Activated CD4-positive, alpha-beta T cell treated with anti-CD3 and anti-CD28 coated beads, Interleukin-2, amount 50 U/mL, for 1 hour (primary cell): ENCODE measurements at places on chromosomes 16 and 17.
A peak's percentile ranks its signal among the peaks of the same experiment; 100 is the strongest.

GRCh38 chr17:2994441-2994840 lies 69.0 kb downstream of the OR1D5 start:
- no peak for DNase-seq

DNA sequence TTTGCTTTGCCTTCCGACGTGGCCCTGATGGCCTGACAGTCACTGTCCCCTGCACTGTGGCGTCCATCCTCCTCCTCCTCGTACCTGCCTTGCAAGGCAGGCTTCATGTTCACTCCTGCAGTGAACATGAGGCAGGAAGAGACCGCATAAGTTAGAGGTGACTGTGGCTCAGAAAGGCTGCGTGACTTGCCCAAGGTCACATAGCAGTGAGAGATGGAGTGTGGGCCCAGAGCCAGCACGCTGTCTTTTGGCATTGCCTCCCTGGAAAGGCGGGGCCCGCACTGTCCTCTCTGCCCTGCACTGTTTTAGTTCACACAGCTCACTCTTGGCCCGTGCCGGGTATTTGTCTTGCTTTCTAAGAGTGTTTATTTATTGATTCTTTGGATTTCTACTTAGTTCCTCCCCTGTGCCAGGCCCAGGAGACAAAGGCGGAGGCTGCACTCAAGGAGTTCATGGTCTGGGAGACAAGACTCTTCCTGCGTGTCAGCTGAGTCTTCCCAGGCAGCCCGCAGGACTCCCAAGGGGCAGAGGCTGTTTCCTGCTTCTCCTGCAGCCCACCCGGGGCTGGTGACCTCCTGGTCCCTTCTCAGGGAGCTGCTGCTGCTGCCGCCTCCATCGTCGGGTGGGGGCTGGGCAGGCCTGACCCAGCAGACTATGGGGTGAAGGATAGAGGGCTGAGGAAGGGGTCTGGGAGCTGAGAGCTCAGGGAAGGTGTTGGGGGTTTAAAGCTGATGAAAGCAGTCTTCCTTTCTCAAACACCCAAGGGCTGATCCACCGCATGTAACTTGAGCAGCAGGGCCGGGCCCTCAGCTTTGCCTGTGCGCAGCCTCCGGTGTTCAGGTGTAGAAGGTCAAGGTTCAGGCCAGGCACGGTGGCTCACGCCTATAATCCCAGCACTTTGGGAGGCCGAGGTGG lies 12.7 kb downstream of the CYGB start:
- DNase-seq, result no peak

DNA sequence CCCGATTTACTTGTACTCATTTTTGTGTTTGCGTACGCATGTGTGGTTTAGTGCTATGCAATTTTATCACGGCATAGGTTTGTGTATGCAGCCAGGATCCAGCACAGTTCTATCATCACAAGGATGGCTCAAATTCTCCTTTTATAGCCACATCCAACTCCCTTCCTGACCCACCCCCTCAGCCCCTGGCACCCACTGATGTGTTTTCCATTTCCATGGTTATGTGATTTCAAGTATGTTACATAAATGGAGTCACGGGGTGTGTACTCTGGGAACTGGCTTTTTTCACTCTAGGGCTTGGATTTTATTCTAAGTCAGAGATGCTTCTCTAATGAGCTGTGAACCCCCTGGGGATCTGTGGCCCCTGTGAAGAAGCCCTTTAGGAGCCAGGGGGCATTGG lies 16.8 kb downstream of the IL4R start:
- DNase-seq, result no peak

GRCh38 chr16:88902744-88903143 lies 36.3 kb upstream of the PABPN1L start:
- no peak for DNase-seq

GRCh38 chr17:17508019-17508535 lies 11.9 kb upstream of the RASD1 start:
- DNase-seq, result no peak

DNA sequence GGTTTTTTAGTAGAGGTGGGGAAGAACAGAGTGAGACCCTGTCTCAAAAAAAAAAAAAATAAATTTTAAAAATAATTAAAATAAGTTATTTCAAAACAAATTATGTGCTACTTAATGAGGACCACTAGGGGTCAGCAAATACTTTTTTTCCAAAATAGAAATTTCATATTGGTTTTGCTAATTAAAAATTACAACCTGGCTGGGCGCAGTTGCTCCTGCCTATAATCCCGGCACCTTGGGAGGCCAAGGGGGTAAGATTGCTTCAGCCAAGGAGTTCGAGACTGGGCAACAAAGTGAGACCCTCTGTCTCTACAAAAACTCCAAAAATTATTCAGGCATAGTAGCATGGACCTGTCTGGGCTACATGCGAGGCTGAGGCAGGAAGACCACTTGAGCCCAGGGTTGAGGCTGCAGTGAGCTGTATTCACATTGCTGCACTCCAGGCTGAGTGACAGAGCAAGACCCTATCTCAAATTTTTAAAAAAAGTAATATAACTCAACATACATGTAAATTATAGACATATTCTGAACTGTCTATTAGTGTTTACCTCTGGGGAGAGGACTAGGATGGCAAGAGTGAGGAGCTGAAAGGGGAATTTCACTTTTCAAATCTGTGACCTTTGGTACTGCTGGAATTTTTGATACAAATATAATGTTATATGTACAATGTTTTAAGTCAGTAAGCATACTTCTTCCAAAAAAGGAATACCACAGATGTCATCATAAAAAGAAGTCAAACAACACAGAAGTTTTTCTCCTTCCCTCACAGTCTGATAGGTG lies 8.1 kb downstream of the MEIOB start:
- no peak for DNase-seq

GRCh38 chr16:4501071-4501478 lies 24.9 kb downstream of the HMOX2 start:
- DNase-seq, result no peak

DNA sequence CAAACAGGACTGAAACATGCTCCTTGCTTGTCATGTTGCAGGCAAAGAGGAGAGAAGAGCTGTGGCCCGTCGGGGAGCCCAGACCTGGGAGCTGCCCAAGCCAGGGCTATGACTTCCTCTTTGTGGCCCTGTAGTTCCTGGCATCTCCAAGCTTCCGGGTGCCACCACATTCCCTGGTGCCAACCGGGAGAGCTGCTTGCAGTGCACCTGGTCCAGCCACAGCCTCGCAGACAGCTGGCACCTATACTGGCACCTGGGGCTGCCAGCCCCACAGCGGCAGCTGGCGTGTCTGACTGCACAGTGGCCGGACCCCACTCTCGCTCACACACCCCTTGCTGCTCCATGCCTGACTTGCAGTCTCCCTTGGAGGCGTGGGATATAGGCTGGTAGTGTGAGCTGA lies 37.1 kb upstream of the FOXJ1 start:
- DNase-seq, result no peak

- DNase-seq, result no peak
Measured at GRCh38 chr16:55552621-55553020, 13.9 kb upstream of the CAPNS2 start.

DNA sequence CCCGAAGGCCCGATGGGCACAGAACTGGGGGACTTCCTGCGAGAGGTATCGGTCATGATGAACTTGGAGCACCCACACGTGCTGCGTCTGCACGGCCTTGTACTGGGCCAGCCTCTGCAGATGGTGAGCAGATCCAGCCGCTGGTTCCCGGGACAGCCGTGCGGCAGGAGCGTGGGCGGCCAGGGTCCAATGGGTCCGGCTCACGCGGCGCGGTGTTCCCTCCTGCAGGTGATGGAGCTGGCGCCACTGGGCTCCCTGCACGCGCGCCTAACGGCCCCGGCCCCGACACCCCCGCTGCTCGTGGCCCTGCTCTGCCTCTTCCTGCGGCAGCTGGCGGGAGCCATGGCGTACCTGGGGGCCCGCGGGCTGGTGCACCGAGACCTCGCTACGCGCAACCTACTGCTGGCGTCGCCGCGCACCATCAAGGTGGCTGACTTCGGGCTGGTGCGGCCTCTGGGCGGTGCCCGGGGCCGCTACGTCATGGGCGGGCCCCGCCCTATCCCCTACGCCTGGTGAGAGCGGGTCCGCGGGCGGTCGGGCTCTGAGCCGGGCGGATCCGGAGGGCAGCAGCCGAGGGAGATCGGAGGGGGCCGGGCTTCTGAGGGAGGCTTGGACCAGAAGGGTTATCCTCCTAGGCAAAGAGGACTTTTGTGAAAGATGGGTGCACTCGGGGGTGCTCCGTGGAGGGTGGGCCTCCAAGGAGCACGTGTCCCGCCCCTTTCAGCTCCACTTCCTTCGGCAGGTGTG lies 3.0 kb downstream of the TNK1 start:
- DNase-seq, result peak; percentile 76

GRCh38 chr16:69323415-69323814 lies 7.0 kb downstream of the PDF start:
- DNase-seq, result no peak

DNA sequence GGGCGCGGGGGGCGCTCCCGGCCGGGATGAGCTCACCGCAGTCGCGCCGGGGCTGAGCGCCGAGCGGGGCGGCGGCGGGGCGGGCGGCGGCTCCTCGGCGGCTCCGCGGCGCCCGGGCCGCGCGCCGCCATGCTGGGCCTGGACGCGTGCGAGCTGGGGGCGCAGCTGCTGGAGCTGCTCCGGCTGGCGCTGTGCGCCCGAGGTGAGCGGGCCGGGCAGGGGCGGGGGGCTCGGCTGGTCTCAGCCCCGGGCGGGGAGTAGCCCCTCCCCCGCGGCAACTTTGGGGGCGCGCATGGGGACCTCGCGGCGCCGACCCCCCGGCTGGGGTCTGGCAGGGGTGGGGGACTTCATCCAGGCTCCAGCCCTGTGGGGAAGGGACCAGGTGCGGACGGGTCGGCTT lies at the start of gene ARHGDIG:
Gene ARHGDIG (plus strand): TSS at position 40 of the 400 bp plus-strand sequence. CDS start 90 bp downstream, at position 130.
- DNase-seq, result no peak

- no peak for DNase-seq
Measured at GRCh38 chr17:74643826-74644225, 20.3 kb upstream of the CD300E start.
